ENCODE measurements at places on chromosomes 12 and 14. TPM values are rescaled to one million over a fixed set of nuclear protein-coding genes. Genes with fewer than 3 reads are reported as not detected.

DNA sequence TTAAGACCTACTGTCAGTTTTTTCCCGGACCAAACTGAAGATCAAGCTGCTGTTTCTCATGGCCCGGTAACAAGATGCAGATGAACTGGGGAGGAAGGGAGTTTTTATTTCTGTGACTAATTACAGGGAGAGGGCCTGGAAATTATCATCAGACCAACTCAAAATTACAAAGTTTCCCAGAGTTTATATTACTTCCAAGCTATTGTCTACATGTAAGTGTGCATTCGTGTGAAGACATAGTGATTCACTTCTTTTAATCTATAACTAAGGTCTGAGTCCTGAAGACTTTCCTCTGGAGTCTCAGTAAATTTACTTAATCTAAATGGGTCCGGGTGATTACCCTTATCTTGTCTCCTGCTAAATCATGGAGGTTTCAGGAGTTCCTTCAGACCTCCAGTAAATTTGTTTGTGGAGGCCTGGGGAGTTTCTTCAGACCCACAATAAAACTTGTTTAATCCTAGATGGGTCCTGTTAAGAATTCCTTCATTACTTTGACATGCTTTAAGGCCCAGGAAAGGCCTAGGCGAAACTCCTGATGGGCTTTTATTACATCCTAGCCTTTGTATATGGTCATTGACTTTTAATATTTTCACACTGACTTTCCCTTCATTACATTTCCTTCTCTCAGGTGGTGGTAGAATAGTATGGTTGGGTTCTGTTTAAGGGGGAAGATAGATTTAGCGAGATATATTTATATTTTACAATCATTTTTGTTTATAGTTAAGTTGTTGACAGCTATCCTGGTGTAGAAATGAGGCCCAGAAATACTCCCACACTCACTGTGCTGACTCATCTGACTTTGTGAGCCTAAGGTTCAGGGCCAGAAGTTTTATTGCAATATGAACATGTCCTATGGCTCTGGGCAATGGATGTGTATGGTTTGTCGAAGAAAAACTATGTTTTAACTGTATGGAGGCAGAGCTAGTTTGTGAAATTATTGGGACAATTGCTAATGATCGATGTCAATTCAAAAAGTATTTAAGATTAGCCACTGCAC lies 627.0 kb upstream of the FBXO33 start:
- H3K4me3 ChIP-seq = no peak overlapping the region
- no peaks in the 10 kb centered on the region for H3K4me1 ChIP-seq
- no peak overlapping the region for H3K27ac ChIP-seq

DNA sequence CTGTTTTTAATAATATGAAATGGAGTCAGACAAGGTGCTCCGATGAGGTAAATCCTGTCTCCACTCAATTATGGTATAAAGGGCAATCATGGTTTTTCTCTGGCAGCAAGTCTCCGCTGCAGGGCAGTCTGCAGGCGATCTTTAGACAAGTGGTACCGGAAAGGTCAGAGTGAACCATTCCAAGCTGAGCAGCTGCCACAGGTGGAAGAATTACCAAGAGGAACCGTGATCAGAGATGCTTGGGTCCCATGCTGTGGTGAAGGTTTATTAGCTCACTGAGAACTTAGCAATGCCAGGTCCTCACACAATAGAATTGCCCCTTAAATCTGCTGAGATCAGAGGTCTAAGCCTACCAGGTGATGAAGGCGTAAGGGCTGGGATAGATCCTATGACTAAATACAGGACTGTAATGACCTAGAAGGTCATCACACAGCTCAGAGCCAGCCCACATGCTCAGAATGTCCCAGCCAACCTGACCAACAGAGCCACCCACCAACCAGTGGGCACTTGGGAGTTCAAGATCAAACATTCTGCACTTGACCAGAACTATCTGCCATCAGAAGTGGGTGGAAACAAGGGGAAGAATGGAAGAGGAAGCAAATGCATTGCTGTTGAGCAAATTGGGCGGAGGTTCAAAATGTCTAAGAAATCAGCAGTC lies 175.2 kb upstream of the BCL2L14 start:
- H3K27ac ChIP-seq = no peak overlapping the region
- peaks cover 28% of the 10 kb centered on the region for H3K4me1 ChIP-seq
- no peak overlapping the region for H3K4me3 ChIP-seq
- no peak for DNase-seq
- no peaks in the 10 kb centered on the region for H3K36me3 ChIP-seq
- H3K27me3 ChIP-seq = no peaks in the 10 kb centered on the region

DNA sequence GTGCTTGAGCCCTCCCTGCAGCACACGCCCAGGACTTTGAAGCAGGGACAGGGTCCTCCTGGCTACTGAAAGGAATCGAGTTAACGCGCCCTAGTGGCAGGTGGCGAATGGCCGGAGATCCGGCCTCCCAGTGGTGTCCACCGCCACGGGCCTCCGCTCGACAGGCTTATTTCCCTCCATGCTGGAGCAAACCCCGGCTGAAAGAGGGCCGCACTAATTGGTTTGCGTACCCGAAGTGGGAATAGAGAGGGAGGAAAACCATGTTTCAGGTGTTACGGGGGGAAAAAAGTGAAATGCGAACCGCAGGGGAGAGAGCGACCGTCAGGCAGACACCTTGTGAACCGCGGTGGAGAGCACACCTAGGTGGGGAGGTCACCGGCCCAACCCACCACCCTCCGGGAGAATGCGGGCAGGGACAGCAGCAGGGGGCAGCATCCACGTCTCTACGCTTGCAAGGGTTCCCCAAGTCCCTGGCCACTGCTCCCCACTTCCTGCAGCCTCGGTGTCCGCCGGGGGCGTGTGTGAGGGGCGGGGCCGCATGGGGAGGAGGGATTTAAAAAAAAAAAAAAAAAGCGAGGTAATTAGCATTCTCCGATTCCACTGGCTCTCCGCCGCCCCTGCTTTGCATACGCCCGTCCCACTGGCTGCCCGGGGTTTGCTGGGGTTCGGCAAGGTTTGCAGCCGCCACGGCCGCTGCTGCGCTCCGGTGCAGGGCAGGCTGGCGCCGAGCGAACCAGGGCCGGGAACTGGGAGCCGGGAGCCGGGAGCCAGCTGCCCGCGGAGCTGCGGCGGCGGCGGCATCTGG lies 224.6 kb upstream of the CRY1 start:
- peak overlapping the region; percentile 80 for H3K27ac ChIP-seq
- peak; percentile 8 for DNase-seq
- peak overlapping the region; percentile 53 for H3K4me3 ChIP-seq
- peaks cover 82% of the 10 kb centered on the region for H3K27me3 ChIP-seq

Gene HCAR1
- total RNA-seq = not detected

DNA sequence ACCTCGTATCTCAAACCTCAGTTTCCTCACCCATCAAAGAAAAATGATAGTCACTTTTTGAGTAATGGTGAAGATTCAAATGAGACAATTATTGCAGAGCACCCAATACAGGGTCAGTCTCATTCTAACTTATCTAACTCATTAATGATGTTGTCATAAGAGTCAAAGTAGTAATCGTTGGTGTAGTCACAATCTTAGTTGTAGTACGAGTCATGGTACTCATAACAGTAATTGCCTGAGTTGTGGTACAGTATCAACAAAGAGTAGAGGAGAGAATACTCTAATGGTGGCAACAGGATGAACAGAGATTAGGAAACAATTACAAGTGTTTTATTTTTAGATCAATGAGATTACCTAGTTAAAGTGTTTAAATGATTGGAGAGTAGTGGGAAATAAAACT lies 93.6 kb upstream of the TMTC2 start:
- H3K36me3 ChIP-seq = no peaks in the 10 kb centered on the region
- no peak overlapping the region for H3K4me3 ChIP-seq
- H3K27me3 ChIP-seq = no peaks in the 10 kb centered on the region
- DNase-seq = no peak
- H3K4me1 ChIP-seq = no peaks in the 10 kb centered on the region
- no peak overlapping the region for H3K27ac ChIP-seq

DNA sequence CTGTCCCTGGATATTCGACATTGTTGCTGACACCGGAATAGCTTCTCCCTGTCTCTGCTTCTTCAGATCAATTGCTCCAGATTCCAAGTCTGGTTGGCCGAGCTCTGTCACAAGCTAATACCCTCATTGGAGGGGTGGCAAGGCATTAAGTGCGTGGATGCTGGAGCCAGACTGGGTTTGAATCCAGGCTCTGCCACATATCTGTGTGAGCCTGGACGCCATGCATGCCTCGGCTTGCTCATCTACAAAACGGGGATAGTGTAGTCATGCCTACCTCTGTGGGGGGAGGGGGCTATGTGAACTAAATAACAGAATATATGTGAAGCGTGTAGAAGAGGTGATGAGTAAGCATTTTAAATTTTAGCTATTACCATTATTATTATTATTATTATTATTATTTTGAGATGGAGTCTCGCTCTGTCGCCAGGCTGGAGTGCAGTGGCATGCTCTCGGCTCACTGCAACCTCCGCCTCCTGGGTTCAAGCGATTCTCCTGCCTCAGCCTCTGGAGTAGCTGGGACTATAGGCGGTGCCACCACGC lies 97.3 kb downstream of the AACS start:
- H3K27ac ChIP-seq = no peak overlapping the region
- no peaks in the 10 kb centered on the region for H3K27me3 ChIP-seq
- no peak for DNase-seq
- H3K4me1 ChIP-seq = no peaks in the 10 kb centered on the region
- H3K36me3 ChIP-seq = no peaks in the 10 kb centered on the region
- no peak overlapping the region for H3K4me3 ChIP-seq

Gene AKAP5
- 0.04 TPM for total RNA-seq

DNA sequence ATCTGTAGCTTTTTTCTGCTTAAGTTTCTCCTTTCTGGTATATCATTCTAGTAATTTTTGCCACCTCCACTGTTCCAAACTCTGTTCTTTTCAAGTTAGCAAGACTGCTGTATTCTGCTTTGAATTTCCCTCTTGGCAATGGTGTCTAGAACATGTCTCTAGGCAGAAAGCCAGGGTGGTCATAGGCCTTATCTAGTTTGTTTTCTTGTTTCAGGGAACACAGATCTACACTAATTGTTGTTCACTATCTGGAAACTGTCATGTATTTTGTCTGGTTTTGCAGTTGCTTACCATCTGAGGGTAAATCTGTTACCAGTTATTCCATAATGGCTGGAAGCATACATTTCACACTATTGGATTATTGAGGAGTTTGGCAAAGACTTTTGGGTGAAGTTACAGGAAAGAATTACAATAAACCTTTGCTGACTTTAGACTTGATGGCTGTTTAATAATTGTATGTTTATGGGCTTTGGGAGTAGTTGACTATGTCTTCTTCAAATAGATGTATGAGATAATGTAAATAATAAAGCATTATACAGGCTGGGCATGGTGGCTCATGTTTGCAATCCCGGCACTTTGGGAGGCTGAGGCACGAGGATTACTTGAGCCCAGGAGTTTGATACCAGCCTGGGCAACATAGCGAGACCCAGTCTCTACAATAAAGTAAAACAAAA lies 41.4 kb downstream of the FUT8 start:
- no peak overlapping the region for H3K4me3 ChIP-seq
- peaks cover 29% of the 10 kb centered on the region for H3K36me3 ChIP-seq
- no peak for DNase-seq

Data from esophagus squamous epithelium (tissue), 5 donors.